ENCODE measurements at places on chromosomes 5 and 9.

- peak; percentile 45 for DNase-seq
Measured at GRCh38 chr5:61330845-61331406, 1.1 kb upstream of the ZSWIM6 start.

DNA sequence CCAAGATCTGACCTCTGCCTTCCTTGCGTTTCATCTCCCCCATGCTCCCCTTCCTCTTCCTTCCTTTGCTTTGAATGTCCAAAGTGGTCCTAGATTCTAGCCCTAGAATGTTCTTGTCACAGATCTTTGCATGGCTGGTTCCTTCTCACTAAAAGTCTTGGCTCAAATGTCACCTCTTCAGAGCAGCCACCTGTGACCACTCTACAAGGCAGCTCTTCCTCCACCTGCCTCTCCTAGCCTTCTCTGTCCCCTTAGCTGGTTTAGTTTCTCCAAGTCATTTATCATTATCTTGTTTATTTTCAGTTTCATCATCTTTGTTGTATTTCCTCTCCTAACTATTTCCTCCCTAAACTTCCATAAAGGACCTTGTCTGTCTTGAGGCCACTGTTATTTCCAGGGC lies 7.1 kb upstream of the OCLN start:
- no peak for DNase-seq

DNA sequence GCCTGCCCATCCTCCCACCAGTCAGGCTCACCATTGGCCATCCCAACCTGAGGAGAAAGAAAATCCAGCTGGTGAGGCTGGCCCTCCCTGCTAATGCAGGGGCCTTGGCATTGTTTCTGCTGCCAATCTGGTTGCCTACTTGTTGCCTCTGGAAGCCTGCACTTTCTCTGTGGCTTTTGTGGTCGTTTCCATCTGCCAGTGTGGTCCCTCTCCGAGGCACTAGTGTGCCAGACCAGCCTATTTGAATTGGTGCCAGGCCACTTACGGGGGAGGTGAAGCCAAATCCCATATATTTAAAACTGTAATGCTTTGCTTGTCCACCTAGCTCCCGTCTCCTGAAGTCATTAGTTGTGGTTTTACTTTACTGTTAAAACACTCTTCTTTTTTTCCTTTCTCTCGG lies 213.4 kb upstream of the ADAMTSL1 start:
- DNase-seq: no peak

DNA sequence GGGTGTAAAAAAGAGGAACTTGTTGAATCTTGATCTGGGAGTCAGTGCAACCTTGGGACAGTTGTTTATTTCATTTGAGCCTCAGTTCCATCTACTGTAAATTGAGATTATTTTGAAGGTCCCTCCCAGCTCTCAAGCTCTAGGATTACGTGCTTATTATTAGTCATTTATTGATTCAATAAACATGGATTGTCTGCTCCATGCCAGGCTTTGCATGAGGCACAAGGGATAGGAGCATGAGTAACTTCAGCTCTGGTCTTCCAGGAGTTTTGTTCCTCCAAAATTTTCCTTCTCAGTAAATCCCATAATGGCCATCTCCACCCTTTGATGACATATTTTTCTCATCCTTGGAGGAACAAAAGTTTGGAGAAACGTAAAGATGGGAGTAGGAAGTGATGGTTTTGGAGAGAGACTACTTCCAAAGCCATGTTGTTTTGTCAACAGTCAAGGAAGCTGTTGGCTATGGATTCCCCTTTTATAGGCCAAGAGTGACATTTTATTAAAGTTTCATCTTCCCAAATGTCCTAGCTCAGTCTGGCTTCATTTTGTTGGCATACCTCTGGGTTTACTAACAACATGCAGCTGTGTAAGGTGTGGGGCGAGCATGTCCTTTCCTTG lies 244.6 kb downstream of the DMRT2 start:
- DNase-seq: no peak

DNA sequence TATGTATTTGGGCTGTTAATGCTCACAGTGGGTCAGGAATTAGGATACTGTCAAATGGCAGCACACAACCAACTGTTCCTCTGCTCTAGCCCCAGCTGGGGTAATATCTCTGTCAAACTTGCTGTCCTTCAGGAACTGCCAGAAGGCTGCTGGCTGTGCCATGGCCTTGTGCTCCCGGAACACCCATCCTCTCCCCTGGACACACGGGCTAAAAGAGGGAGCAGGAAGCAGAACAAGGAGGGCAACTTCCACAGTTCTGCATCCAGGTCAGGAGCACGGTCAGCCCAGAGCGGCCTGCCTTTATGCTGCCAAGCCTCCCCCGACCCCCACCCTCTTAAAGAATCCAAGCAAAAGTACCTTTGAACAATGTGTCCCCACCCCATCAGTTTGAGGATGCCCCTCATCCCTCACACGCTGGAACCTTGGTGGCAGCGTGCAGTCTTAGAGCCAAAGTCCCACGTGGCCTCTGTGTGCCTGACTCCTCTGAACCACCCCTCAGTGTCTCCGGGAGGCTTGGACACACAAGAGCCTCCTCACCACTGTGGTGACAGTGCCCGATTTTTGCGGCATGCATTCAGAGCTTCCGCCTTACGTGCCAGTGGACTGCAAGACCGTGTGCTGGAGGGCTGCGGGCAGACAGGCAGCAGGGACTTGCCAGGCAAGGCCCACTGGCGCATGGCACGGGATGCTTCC lies 60.8 kb downstream of the PSMB7 start:
- DNase-seq: no peak

- DNase-seq: no peak
Measured at GRCh38 chr9:122821278-122821943, 7.0 kb downstream of the PDCL start.

DNA sequence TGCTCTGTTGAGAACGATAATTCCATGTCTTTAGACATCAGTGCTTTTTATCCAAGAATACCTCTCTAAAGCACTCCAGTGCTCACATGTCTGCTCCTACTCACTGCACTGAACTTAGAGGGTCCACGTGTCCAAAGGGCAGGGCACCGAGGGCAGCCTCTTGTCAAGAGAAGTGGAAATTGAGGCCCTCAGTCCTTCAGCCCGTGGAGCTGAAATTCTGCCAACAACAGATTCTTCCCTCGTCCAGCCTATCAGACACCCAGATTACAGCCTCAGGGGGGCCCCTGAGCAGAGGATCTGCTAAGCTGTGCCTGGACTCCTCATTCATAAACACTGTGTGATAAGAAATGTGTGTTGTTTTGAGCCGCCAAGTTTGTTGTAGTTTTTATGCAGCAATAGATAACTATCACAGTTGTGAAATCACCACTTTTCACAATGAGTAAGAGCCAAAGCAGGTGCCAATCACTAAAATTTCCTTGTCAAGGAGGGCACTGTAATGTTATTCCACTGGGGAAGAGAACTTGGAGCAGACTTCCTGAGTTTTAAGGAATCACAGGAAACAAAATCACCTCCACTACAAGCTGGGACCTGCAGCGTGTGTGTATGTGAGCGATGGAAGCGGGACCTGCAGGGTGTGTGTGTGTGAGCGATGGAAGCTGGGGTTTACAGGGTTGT lies 58.8 kb upstream of the IGFBPL1 start:
- DNase-seq: no peak

- no peak for DNase-seq
Measured at GRCh38 chr9:120934281-120934680, 7.7 kb upstream of the TRAF1 start.

- no peak for DNase-seq
Measured at GRCh38 chr5:143472576-143472975, 69.1 kb upstream of the NR3C1 start.

DNA sequence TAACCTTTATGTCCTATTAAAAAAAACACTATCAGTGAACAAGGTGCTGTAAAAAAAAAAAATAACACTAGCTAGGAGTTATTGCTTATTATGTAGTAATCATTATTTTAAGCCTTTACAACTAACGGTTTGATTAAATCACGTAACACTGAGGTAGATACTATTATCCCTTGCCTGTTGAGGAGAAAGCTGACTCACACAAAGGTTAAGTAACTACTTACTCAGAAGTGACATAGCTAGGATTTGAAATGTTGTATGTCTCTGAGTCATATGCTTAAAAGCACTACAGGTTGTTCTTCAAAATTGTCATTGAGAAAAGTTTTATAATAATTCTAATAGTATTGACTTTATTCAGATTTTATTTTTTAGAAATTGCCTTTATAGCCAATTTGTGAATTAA lies 8.8 kb downstream of the TENT2 start:
- DNase-seq: no peak

DNA sequence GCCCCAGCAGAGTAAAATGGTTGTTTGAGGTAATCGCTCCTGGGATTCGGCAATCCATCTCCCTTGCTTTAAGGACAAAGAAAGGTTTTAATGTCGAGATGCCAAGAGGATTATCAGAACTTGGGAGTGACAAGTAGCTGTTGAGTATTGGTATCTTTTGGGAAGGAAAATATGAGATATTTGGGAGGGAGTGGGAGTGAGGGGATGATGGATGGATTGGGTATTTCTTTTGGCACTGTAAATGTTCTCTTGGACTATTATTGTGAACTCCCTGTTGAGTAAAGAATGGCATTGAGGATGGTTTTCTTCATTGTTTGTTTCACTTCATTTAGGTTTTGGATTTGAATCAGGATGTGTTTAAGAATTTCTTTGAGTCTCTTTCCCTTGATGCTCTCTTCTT lies 86.1 kb downstream of the PIP5K1B start:
- DNase-seq: no peak

DNA sequence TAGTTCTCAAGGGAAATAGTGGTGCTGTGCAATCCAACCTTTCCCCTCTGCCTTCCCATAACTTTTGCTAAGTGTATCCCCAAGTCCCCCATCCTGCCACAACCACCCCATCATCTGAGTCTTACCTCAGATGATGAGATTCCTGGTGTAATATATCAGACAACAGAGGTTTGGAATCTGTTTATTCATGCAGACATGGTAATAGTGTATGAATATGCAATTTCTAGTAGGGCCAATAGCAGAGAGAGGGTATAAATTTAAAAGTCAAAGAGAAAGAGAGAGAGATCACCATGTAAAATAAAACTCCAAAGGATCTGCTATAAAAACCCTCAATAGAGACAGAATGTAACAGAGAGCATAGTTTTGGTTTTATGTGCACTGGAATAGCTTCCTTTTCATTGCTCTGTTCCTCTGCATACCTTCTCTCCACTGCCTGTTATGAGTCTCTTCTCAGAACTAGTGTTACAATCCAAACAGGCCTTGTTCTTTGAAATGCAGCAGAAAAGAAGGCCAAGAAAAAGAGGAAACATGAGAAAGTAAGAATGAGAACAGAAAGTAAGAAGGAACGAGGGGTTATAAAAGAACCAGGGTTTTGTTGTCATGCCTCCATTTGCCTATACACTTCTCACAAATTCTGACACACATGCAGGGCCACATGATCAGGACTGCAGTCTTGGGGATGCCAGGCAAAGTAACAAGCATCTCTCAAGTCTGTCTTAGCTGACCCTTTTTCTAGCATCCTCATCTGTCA lies 278.0 kb downstream of the CETN3 start:
- DNase-seq: no peak
